CD4-positive, alpha-beta T cell treated with Interleukin-6 at 100 ng/mL for 8 hours (primary cell): ENCODE measurements at places on chromosomes 3 and 15.

- DNase-seq: no peak
Observed at GRCh38 chr15:29756358-29757267, 65.7 kb downstream of the TJP1 start.

DNA sequence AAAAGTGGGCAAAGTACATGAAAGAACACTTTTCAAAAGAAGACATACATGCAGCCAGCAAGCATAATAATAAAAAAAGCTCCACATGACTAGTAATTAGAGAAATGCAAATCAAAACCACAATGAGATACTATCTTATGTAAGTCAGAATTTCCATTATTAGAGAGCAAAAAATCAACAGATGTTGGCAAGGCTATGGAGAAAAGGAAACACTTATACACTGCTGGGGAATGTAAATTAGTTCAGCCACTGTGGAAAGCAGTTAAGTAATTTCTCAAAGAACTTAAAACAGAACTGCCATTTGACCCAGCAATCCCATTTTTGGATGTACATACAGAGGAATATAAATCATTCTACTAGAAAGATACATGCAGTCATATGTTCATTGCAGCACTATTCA, 360.7 kb downstream of the NSUN3 start:
- DNase-seq: no peak

DNA sequence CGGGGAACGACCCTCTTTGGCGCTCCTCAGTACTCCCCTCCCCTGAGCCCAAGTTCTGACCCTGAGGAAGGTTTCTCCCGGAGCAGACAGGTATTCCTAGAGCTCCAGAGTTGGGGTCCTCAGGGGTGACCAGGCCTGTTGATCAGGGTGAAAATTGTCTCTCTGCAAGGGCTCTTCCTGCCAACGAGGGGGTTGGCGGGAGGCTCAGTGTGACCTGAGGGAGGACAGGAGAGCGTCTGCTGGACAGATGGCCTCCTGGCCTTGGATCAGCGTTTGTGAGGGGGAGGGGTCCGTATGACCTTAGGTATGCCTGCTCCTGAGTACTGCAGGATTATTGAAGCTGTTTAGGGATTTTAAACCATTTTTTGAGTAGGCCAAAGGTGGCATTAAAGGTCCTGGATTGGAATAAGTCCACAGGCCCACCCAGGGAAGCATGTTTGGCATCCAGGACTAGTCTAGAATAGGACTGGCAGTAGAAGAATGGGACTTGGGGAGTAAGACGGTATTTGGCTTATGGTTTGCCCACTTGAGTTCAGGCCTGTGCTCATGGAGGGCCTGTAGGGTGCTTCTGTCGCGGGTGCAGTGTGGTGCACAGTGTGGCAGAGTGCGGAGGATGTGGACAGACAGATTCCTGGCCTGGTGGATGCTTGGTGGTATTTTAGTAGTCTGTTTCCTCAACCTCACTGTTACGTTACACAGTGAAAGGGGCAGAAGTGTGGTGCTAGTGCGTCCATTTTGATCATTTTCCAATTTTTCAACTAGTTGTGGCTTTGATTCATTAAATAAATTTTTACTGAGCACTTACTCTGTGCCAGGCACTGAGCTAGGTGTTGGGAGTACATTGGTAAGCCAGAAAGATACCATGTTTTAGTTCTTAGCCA, 959 bp downstream of the ZNF592 start:
- DNase-seq: peak; percentile 33

DNA sequence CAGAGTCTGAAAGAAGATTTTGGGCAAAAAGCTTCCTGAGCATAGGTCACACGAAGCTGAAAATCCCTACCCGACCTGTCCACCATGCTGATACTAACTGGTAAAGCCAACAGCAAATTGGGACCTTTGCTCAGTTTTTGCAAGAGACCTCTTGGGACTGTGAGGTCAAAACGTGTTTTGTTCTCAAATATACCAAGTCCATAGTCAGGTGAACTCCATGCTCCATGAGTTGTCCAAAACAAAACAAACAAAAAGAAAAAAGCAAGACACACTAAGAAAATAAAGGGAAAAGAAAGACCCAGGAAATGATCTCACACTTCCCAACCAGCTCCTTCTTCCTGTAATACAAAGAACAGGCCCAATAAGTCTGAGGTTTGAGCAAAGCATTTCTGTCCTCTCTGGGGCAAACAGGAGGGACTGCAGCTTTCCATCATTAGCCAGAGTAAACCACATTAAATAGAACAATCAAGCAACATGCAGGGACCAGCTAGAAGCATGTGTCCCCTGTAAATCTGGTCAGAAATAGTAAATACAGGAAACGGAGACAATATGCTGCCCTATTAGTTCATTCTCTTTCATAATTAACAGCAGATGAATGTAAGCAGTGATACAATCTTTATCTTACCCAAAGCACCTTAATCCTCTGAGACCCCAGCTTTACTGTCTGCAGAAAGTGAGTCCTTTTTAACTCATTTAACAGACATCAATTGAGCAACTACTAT, 125.0 kb upstream of the LIPC start:
- no peak for DNase-seq

DNA sequence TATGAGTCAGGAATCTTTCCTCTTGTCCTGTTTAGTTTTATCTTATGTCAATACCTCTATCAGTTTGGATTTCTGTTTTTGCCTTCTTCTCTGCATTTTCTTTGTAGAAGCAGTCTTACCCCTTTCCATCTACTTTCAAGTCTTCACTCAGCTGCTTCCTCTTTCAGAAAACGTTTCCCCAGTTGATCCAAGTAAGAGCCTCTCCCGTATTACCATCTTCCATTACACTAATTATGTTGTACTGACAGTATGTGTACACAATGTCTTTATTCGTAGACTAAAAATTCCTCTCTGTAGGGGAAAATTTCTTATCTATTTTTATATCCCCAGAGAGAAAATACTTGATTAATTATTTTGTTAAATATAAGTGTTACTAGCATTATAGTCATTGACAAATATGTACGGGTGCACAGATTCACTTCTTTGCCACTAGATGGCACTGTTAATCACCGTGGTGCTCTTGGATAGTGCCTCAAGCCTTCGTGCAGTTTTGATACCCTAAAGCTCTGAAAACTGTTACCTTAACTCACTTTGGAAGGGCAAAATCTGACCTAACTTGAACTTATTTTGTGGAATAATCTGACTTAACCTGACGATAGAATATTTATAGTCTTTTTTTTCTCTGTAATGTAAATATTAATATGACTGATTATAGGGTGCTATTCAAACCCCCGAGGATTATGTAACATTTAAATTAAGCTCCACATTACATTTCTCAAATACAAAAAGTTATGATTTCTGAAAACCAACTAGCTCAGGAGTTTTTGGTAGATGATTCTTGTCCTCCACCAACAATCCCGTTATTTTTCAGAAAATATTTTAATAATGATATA, 74.2 kb upstream of the POU1F1 start:
- DNase-seq: peak; percentile 49

DNA sequence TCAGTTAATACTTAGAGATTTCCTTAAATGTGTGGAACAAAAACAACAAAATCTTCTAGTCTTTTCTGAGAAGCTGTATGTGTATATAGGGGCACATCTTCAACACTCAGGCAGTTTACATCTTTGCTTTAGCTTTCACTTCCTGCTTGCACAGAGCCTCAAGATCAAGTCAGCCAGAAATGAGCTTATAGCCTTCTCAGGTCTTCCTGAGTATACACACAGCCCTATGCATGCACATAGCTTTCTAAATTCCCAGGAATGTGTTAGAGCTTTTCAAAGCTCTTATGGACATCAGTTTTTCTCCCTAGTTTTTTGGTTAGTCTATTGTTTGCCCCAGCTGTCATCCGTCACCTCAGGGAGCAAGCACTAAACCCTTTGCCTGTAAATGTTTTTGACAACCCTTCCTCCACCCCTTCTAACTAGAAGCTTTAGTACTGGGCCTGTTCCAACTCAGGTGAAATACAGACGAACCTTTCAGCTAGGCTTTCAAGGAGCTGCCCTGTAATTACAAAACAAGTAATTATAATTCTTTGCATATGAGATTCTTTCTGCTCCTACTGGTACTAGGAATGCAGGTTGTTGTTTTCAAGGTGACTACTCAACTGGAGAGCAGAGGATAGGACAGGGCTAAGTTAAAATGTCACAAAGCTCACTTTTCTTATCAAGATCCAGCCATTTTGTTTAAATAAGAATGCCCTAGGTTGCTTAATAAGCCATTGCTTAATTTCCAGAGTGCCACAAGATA, 22.6 kb upstream of the MTMR10 start:
- no peak for DNase-seq

DNA sequence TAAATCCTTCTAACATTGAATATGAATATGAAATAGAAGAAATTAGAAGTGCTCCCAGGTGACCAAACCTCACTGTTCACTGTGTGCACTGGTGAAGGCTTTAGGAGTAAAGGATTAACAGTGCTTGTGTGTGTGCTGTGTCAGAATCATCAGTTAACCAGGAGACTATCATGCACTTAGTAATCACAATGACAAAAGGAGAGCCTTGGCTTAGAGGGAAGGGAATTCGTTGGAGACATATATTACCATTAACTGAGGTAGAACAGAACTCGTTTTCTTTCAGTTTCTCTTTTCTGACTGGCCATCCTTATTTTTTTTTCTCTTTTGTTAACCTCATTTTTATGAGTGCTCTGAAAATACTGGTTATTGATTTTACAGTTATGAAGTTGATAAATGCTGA, 213.3 kb upstream of the GBE1 start:
- DNase-seq: no peak

DNA sequence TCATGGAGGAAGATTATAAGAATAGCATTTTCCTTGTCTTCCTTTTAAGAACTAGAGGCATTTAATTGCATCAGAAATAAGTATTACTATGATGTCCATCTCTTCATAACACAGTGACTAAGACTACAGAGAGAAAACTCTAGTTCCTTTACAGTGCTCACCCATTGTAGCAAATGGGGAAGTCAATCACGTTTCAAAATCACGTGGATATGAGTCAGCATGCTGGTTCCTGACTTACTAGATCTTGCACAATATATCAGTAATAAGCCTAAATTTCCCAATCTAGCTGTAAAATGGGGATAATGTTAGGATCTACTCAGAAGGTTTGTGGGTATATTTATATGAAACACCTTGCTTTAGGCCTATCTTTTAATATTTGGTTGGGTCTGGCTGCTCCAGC, 254.8 kb upstream of the EOMES start:
- DNase-seq: no peak

DNA sequence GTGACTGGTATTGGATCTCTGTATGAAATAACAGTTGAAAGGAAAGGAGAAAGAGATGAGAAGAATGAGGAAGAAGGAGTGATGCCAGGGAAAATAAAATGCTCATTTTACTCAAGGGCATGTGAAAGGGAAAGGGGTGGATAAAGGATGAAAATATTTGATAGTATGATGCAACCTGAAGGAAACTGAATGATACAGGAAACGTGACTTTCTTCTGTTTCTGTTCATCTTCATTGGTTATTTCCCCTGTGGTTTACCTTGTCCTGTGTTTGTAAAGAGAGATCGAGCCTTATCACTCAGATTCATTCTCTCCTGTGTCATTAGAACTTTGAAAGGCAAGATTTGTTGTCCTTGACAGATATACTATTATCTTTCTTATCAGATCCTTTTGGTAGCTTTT, 243.6 kb upstream of the SLITRK3 start:
- DNase-seq: no peak

DNA sequence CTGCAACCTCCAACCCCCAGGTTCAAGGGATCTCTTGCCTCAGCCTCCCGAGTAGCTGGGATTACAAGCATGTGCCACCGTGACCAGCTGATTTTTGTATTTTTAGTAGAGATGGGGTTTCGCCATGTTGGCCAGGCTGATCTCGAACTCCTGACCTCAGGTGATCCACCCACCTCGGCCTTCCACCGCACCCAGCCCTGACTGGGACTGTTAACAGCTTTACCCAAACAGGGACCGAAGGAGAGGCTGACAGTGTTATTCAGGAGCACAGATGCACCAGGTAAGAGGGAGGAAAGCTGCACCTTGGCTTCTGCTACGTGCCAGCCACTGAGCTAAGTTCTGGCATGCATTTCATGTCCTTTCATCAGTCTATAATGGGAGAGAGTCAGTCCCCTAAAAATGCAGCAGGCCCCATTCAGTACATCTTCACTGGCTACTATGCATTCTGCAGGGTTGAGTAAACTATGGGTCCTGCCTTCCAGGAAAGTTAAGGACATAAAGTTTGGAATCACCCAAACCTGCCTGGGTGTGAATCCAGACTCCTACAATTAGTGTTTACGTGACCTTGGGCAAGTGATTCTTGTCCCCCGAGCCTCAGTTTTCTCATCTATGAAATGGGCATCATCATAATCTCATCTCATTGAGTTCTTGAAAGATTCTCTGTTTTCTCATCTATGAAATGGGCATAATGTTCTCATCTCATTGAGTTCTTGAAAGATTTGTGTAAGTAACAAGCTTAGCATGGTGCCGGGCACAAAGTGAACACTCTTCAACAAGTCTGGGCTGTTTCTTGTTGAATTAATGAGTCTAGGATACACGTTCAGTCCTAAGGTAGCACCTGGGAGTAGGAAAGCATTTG, 82.2 kb downstream of the CPN2 start:
- DNase-seq: no peak

- DNase-seq: no peak
Observed at GRCh38 chr15:57322602-57323250, 53.6 kb upstream of the CGNL1 start.
